ENCODE measurements at places on chromosomes 5 and 9.

DNA sequence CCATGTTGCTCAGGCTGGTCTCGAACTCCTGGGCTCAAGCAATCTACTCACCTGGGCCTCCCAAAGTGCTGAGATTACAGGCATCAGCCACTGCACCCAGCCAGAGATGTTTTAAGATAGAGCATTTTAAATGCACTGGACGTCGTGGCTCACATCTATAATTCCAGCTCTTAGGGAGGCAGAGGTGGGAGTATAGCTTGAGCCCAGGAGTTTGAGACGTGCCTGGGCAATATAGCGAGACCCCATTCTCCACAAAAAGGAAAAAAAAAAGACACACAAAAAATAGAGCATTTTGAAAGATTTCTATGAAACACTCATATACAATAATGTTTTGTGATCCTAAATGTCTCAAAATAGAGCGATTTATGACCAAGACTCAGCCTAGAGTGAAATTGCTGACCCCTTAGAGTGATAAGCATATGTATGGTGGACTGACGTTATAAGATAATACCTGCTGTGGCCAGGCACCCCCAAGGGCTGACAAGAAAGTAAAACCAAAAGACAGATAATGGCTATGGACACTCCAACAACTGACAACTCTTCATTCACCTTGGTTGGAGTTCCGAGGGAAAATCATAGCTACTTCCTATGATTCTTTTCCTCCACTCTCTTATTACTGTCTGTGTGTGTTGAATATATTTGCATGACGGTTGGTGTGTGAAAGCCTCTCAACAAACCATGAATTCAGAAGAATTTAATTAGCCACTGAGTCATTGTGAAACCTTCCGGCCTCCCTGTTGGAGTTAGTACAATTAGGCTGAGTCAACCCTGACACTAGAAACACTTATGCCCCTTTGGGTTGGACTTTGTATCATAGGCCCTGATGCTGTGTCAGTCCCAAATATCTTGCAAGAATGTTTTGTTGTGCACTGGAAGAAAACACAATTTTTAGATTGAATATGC, 526.5 kb upstream of the NUDT12 start:
- DNase-seq = peak; percentile 15

DNA sequence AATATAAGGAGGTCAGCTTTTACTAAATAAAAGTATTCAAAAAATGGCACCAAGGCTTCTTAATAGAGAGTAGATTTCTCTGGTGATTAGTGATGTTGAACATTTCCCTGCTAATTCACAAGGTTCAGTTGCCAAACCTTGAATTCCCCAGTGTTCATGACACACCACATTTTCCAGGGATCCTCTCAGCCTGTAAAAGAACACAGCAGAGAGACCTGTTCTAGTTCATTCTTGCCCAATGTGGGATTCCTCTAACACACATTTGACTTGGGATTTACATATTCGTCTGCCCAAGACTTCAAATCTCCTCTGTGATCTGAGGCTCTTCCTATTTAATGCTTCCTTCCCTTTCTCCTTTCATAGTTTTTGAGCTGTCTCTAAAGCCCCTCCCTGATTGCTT, 273.2 kb upstream of the CDH9 start:
- no peak for DNase-seq

GRCh38 chr9:136685790-136686533, 1.3 kb downstream of the AGPAT2 start:
- DNase-seq = no peak

DNA sequence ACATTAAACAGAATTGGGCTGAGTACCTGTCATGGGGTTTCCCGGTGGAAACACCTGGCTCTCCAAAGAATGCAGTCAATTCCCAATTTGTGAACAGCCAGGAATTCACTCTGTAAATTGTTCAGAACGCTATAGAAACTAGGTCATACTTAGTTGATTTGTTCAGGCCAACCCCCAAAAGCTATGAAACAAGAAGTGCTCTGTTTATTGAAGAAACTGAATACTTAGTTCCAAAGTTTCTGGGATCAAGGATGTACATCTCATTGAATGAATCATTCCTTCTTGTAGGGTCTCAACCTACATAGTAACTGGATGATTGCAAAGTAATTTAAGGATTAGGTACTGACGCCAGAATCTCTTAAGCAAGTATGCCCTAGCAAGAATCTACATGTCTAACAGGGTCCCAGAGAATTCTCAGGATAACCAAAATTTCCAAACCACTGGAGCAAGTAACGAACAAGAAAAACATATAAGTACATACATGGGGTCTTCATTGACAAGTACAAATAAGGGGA, 659 bp upstream of the TUSC1 start:
- no peak for DNase-seq

- DNase-seq = no peak
Measured at GRCh38 chr5:23579566-23579965, 72.2 kb downstream of the PRDM9 start.

DNA sequence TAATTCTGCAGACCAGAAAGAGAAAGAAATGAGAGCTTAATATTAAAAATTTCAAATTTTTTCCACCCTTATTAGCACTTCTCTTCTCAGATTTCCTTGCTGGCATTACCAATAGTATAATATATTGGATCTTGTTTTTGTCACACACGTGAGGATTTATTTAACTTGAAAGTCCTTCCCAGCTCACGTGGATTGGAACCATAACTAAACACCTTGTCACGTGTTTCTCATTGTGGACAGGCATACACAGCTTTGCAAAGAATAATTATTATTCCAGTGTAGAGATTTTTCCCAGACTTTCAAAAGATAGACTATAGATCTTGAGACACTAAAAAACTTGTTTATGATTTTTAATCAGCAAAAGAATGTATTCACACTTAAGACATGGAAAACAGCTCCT, 123.8 kb upstream of the LPAR1 start:
- no peak for DNase-seq

DNA sequence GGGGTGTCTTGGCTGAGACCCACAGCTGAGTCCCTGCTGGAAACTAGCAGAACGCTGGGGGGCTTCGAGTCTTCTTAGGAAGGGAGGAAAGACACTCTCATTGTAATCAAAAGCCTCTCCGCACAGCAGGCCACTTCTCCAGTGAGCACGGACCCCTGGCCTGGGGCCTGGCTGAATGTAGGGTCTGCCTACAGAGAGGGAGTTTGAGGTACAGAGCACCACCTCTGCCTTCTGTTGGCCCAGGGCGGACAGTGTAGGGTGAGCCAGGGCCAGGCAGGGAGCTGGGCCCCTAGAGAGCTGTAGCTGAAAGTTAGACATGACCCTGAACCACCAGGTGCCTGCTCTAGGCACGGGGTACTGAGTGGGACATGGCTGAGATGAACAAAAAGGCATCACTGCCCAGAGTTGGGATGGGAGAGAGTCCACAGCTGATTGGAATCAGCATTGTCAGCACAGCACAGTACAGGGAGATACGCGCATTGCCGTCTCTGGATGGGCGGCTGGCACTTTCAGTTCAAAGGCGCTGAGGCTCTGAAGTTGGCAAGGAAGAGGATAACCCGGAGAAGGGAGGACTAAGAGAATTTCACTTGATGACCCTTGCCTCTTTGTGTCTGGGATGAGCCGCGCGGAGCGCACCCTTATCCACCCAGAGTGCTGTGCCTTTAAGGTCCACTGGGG, 363 bp upstream of the SLC25A48 start:
- DNase-seq = no peak

DNA sequence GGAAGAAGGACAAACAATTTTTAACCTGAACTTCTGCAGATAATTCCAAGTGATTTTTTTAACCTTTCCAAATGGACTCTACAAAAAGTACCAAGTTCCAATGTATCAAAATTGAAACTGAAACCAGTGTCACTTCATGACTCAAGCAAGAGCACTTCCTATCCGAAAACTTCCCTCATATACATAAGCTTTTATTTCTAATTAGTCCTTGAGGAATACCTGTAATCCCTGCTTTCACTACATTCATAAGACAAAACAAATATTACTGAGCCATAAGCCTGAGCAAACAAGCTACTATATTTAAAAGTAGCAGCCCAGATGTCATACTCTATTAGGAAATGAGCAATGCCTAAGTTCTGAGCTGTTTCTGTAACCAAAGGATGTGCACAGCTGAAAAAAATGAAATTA, 224.4 kb downstream of the EBF1 start:
- DNase-seq = peak; percentile 59

GRCh38 chr9:8627976-8628679, 828.5 kb upstream of the DMAC1 start:
- no peak for DNase-seq

DNA sequence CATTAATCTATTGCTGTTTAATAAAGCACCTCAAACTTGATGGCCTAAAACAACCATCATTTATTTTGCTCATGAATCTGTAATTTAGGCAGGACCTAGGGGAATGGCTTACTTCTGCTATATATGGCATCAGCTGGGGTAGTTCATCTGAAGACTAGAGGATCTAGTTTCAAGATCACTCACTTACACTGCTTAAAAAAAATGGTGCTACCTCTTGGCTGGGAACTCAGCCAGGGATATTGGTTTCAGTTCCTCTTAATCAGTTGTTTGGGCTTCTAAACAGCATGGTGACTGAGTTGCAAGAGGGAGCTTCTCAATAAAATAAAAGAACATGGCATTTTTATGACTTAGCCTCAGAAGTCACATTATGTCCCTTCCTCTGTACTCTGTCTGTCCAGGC, 142.0 kb downstream of the FAM114A2 start:
- DNase-seq = peak; percentile 82

DNA sequence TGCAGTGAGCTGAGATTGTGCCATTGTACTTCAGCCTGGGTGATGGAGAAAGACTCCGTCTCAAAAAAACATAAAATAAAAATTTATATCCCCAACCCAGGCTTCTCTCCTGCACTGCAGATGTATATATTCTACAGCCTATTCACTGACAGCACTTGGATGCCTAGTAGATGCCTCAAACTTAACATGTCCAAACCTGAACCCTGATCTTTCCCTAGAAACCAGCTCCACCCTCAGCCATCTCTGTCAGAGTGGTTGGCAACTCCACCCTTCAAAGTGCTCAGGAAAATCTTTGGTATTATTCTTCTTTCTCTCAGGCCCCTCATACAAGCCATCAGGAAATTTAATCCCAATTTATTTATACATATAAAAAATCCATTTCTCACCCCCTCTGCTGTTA, 36.9 kb upstream of the TXN start:
- DNase-seq = no peak

- DNase-seq = no peak
Measured at GRCh38 chr9:21872696-21873095, 70.3 kb downstream of the MTAP start.

- DNase-seq = no peak
Measured at GRCh38 chr5:146574713-146575112, 58.7 kb upstream of the GPR151 start.

- DNase-seq = no peak
Measured at GRCh38 chr5:158915216-158915615, 184.5 kb downstream of the EBF1 start.

DNA sequence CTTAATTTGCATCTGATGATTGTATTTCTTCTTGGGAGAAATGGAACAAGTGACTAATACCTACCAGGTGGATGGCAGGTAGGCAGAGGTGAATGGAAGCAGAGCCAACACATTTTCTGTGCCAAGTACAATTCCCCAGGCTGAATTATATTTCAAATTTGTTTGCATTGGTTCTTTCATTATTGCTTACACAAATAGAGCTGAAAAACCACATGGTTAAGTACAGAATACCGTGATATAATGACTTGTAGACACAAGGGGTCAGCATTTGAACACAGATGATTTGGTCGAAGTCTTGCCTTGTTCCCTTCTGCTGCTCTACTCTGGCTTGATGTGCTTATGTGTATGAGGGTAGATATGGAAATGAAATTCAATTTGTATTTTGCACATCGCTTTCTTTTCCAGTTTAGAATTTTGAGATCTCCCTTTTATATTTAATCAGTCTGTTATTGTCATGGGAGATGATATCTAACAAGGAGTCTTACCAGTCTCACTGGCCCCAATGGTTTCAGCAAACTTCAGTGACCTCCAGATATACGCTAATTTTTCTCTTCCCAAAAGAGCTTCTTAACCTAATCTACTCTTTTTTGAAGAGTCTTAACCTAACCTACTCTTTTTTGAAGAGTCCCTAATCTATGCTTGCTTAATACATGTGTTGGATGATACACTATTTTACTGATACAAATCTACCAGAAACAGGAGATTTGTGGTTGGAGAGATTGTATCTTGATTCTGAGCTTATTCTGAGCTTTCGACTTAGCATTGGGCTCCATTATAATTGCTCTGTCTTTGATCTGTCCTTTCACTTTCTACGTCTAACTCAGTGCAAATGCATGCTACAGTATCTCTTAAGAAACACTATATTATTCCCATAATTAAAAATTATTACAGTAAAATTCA, 88.1 kb downstream of the PCSK1 start:
- DNase-seq = peak; percentile 85

DNA sequence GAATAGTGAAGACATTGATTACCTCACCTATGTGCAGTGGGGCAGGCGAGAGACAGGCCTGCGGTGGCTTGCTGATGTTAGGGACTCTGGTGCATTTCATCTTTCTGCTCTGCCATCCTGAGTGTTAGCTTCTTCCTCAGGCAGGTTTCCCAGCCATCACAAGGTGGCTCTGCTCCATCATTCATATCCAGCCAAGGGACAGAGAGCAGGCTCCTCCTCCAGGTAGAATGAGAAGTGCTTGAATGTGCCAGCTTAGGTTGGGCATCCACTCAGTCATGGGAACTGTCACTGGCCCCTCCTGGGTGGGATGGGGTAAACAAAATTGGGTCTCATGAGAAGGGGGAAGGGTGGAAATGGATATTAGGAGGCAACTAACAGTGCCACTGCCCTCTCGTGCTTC, 24.8 kb downstream of the GPR107 start:
- DNase-seq = no peak

GRCh38 chr9:108755979-108756378, 99.8 kb downstream of the ACTL7B start:
- DNase-seq = peak; percentile 50

GRCh38 chr5:5301176-5301575, 121.3 kb upstream of the ICE1 start:
- no peak for DNase-seq

DNA sequence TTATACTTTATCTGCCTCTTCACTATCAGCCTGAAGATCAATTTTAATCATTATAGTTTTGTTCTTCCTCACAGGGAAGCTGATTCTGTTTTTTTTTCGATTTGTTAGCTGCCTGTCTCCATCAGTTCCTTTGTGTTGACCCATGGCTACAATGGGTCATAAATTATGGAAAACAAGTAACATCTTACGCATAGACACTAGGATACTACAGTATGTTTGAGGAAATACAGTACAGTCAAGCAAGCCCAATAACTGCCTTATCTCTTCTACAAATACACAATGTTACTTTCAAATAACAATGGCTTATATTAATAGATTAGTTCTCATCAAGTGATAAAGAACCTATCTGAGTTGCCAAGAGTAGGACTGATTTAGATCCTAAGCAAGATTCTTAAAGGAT, 160.5 kb upstream of the FREM1 start:
- no peak for DNase-seq
